ENCODE measurements at places on chromosomes 13 and 19.

DNA sequence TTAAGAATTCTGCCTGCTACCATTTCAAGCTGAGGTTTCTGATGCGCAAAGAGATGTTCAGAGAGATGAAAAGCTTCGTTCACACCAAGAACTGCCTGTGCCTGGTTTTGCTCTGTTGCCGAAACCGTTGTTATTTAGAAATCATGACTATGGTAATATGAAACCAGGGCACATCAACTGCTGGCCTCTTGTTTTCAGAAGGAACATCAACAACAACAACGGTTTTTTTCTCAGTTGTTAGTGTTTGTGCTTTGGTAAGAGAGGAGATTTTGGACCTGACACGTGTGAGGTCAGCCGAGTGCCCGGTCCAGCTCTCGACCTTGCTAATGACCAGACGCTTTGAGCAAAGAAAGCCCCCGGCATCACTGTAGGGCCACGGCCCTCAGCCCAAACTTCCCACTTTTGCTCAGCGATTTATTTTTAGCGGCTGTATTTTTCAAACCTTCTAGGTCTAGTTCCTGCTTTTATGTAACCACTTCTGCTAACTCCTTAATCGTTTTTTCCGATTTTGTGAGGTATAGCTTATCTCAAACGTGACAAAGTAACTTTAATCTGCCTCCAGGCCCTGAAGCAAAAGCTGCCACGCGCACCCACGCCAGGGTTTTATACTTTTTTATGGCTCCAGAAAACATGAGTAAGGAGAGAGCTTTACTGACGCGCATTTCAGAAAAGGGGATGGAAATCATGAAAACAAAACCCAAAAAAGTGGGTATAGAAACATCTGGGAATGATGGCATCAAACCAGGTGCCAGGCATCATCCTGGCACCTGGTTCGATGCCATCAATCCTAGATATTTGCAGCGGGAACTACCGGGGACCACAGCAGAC lies 42.0 kb downstream of the KLF2 start:
- peaks cover 46% of the 10 kb centered on the region for H3K4me1 ChIP-seq
- DNase-seq = no peak
- H3K36me3 ChIP-seq = no peaks in the 10 kb centered on the region
- H3K27me3 ChIP-seq = no peaks in the 10 kb centered on the region

DNA sequence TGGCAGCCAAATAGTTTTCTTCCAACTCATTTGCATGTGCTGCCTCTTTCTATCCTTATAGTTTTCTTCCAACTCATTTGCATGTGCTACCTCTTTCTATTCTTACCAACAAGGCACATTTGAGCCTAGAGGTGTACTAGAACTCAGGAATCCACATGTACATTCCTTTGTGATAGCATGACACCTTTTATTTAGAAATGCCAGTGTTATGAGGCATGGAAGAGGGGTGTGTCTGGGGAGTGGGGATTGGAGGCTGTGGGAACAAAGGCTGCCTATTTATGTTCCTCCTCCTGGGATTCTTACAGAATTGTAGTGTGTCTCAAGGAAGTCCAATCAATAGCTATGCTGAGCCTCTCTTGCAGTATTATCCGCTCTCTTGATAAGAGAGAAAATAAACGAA lies 966.7 kb downstream of the PCDH17 start:
- no peaks in the 10 kb centered on the region for H3K4me1 ChIP-seq
- no peaks in the 10 kb centered on the region for H3K36me3 ChIP-seq
- H3K27me3 ChIP-seq = no peaks in the 10 kb centered on the region
- no peak overlapping the region for H3K27ac ChIP-seq

GRCh38 chr19:3944018-3944721 lies 11.3 kb downstream of the NMRK2 start:
- no peak overlapping the region for H3K4me3 ChIP-seq
- no peak overlapping the region for H3K27ac ChIP-seq
- no peak for DNase-seq

DNA sequence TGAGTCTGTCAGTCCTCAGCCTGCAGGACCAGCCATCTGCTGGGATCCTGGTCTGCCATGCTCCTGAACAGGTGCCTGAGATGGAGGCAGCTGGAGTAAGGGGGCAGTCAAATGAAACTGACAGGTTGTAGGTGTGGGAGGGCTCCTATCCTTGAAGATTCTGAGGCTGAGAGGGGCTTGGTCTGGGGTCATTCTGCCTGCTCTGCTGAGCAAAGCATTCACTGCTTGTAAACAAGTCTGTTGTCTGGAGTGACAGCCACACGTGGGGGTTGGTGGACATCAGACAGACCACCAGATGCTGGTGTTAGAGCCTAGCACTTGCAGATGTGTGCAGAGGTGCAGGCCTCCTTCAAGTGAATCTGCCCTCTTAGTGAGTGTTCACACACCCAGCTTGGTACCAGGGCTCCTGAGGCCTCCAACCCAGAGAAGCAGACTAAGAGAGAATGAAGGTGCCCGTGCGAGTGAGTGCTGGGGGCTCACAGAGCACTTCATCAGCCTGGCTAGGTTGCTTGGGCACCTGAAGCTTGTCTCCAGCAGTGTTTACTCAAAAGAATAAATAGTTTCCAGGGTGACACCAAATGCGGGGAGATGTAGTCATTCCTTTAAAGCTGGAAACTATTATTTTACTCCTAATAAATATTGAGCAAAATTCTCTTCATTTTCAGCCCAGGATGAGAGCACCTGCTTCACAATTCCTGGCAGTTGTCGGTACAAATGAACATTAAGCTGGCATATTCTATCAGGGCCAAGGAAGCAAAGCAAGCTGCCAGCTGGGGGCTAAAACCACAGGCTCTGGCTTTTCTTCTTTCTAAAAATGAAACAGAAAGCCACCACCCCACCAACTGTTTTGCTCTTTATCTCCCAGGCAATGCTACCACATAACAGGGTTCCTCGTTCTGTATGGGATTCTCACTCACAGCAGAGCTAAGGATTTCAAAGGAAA lies 82.3 kb downstream of the RNASEH2B start:
- no peak overlapping the region for H3K4me3 ChIP-seq
- H3K36me3 ChIP-seq = no peaks in the 10 kb centered on the region
- no peak for DNase-seq
- H3K27ac ChIP-seq = peak overlapping the region; percentile 53
- no peaks in the 10 kb centered on the region for H3K27me3 ChIP-seq

DNA sequence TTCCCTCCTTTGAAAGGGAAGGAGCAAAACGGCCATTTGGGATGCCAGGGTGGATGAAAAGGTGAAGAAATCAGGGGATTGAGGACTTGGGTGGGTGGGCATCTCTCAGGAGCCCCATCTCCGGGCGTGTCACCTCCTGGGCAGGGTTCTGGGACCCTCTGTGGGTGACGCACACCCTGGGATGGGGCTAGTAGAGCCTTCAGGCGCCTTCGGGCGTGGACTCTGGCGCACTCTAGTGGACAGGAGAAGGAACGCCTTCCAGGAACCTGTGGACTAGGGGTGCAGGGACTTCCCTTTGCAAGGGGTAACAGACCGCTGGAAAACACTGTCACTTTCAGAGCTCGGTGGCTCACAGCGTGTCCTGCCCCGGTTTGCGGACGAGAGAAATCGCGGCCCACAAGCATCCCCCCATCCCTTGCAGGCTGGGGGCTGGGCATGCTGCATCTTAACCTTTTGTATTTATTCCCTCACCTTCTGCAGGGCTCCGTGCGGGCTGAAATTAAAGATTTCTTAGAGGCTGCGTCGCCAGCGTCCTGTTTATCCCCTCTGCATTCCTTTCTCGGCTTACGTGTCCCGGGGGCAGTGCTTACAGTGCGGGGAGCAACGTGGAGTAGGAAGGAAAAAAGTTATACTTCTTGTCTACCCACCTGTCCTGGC lies 15.2 kb upstream of the S1PR4 start:
- peaks cover 20% of the 10 kb centered on the region for H3K36me3 ChIP-seq
- peaks cover 10% of the 10 kb centered on the region for H3K4me1 ChIP-seq
- H3K27ac ChIP-seq = no peak overlapping the region
- no peaks in the 10 kb centered on the region for H3K27me3 ChIP-seq
- H3K4me3 ChIP-seq = no peak overlapping the region

DNA sequence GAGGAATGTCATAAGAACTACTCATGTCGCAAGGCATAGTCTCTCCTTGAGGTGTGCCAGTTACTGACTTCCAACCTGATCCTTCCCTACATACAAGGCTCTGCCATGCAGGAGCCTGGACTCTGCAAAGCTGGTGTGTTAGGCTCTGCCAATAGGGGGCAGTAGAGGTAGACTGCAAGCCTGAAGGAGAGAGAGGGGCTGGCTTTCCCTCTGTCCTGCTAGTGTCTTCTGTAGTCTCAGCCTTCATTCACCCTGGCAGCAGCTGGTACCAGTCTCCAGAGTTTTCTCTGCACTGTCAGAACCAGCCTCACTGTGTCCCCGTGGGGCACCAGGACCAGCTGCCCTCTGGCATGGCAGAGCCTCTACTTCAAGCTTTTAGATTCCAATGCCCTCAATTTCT lies 14.5 kb downstream of the SHISA2 start:
- H3K27me3 ChIP-seq = no peaks in the 10 kb centered on the region
- H3K4me1 ChIP-seq = no peaks in the 10 kb centered on the region
- no peaks in the 10 kb centered on the region for H3K36me3 ChIP-seq
- no peak for DNase-seq
- no peak overlapping the region for H3K4me3 ChIP-seq
- H3K27ac ChIP-seq = no peak overlapping the region
